ENCODE measurements at places on chromosomes 11 and 22. TPM values are rescaled to one million over a fixed set of nuclear protein-coding genes. Genes with fewer than 3 reads are reported as not detected.

GPHA2 gene
- not detected for polyA plus RNA-seq

APOL4 gene
- polyA plus RNA-seq: 3.8 TPM

CDON gene
- 4.4 TPM for polyA plus RNA-seq

TRIM34 gene
- 1.8 TPM for polyA plus RNA-seq

TBX10 gene
- not detected for polyA plus RNA-seq

METTL15 gene
- polyA plus RNA-seq: 4.8 TPM

Measured in right cardiac atrium (tissue), 5 donors.